Sigmoid colon (tissue), 7 donors: ENCODE measurements at places on chromosomes 3 and 15. TPM values are rescaled to one million over a fixed set of nuclear protein-coding genes. Genes with fewer than 3 reads are reported as not detected.

GRCh38 chr3:156497326-156497725 is 57.6 kb downstream of the SSR3 start:
- no peak overlapping the region for H3K4me3 ChIP-seq
- H3K27ac ChIP-seq: no peak overlapping the region
- H3K36me3 ChIP-seq: no peaks in the 10 kb centered on the region
- peaks cover 8% of the 10 kb centered on the region for H3K4me1 ChIP-seq
- DNase-seq: no peak

DNA sequence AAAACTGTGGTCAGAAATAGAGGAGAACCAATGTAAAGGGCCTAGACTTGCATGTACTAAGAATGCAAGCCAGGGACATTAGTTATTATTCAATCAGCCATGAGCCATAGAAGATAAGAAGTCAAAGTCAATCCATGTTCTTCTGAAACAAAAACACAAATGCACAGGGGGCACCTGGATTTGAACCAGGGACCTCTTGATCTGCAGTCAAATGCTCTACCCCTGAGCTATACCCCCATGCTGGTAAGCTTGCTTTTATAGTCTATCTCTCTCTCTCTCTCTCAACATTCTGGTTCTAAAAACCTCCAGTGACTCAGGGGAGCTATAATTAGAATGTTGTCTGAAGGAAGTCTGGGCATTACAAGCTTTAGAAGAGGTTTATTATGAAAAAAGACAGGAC is 85.6 kb upstream of the ACP3 start:
- H3K4me1 ChIP-seq: peaks cover 5% of the 10 kb centered on the region
- no peak overlapping the region for H3K4me3 ChIP-seq
- DNase-seq: no peak
- no peaks in the 10 kb centered on the region for H3K36me3 ChIP-seq
- no peaks in the 10 kb centered on the region for H3K27me3 ChIP-seq
- H3K27ac ChIP-seq: peak overlapping the region; percentile 1

- H3K27me3 ChIP-seq: no peaks in the 10 kb centered on the region
- H3K27ac ChIP-seq: no peak overlapping the region
- peak; percentile 59 for DNase-seq
- H3K4me1 ChIP-seq: no peaks in the 10 kb centered on the region
Observed at GRCh38 chr3:96863129-96863740, 48.8 kb downstream of the EPHA6 start.

SLC41A3 gene
- 59.5 TPM for total RNA-seq

GRCh38 chr3:110989446-110989845 is 82.2 kb upstream of the NECTIN3 start:
- H3K4me1 ChIP-seq: no peaks in the 10 kb centered on the region
- H3K27ac ChIP-seq: no peak overlapping the region
- H3K4me3 ChIP-seq: no peak overlapping the region
- H3K36me3 ChIP-seq: no peaks in the 10 kb centered on the region

NEK10 gene
- total RNA-seq: 16.6 TPM

GNL3 gene
- 32.4 TPM for total RNA-seq

- H3K27ac ChIP-seq: no peak overlapping the region
- H3K27me3 ChIP-seq: no peaks in the 10 kb centered on the region
- no peaks in the 10 kb centered on the region for H3K36me3 ChIP-seq
- H3K4me1 ChIP-seq: no peaks in the 10 kb centered on the region
- DNase-seq: peak; percentile 19
Observed at GRCh38 chr15:68658641-68659358, 80.0 kb downstream of the CORO2B start.

DNA sequence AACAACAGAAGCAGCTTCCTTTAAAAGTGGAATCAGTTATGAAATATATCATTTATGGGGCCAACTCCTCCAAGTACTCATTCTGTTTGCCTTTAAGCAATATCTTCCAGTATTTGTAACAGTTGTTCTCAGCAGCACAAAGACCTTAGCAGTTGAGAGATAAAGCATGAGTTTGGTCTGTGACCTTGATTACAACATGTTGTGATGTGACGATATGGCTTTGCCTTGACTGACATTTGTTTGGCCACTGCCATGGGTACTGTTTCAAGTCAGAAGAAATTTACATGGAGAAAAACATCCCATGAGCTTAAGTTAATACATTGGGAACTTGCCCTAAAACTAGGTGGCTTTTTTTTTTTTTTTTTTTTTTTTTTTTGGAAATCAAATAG is 175.1 kb upstream of the KBTBD8 start:
- no peak overlapping the region for H3K27ac ChIP-seq
- H3K27me3 ChIP-seq: no peaks in the 10 kb centered on the region
- H3K4me1 ChIP-seq: peaks cover 15% of the 10 kb centered on the region
- no peaks in the 10 kb centered on the region for H3K36me3 ChIP-seq
- DNase-seq: no peak

SI gene
- under 0.01 TPM for total RNA-seq

VEPH1 gene
- total RNA-seq: not detected

CHRNA5 gene
- 1.2 TPM for total RNA-seq

DNA sequence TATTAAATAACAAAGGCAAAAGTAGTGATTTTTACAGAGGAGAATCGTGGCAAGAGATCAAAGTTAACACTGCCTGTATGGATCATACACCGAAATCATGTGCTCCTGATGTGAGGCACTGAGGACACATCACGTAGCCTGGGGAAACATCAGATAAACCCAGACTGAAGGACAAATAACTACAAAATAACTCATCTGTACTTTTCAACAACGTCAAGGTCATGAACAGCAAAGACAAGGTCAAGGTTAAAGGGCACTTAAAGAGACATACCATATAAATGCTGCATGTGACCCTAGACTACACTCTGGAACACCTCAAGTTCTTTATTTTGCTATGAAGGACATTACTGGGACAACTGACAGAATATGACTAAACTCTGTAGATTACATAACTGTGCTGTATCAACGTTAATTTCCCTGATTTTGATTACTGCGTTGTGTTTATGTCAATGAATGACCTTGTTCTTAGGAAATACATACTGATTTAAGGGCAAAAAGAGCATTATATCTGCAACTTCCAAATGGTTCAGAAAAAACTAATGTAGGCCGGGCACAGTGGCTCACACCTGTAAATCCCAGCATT is 48.1 kb downstream of the CHSY1 start:
- H3K4me3 ChIP-seq: no peak overlapping the region
- no peaks in the 10 kb centered on the region for H3K36me3 ChIP-seq
- peaks cover 27% of the 10 kb centered on the region for H3K4me1 ChIP-seq
- no peak for DNase-seq
- H3K27ac ChIP-seq: no peak overlapping the region
- H3K27me3 ChIP-seq: no peaks in the 10 kb centered on the region

GRCh38 chr3:127473244-127474024 is 117.1 kb downstream of the TPRA1 start:
- no peak overlapping the region for H3K4me3 ChIP-seq
- no peaks in the 10 kb centered on the region for H3K27me3 ChIP-seq
- H3K4me1 ChIP-seq: no peaks in the 10 kb centered on the region
- no peak for DNase-seq

GRCh38 chr15:64452988-64453688 is 7.2 kb upstream of the ZNF609 start:
- no peaks in the 10 kb centered on the region for H3K36me3 ChIP-seq
- peak overlapping the region; percentile 30 for H3K27ac ChIP-seq
- DNase-seq: peak; percentile 83
- H3K4me1 ChIP-seq: no peaks in the 10 kb centered on the region
- no peak overlapping the region for H3K4me3 ChIP-seq

RARB gene
- 8.3 TPM for total RNA-seq

DNA sequence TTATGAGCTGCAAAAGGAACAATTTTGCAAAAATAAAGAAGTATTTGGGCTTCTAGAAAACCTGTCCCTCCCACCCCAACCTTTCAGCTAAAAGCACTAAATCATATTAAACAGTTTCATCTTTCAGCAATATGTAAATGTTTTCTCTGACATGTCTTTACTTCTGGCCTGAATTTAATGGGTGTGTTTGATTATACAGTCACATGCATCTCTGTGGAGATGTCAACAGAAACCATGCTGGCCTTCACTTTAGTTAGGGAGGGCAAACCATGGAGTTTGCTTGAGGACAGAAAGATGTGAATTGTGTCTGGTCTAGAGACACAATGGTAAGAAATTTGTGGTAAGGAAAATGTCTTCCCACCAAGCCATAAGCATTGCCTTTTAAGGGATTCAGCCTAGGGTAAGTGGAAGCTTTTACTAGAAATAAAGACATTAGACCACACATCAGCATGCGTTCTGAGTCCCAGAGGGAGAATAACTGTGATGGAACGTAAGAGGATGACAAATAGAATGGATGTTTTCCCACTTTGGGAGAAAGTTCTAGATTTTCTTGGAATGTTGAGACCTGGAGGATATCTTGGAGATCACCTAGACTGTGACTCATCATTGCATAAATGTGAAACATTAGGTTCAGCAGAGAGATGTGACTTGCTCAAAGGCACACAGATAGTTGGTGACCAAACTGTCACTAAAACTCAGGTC is 68.9 kb downstream of the ST8SIA2 start:
- H3K27ac ChIP-seq: no peak overlapping the region
- no peaks in the 10 kb centered on the region for H3K27me3 ChIP-seq
- no peaks in the 10 kb centered on the region for H3K4me1 ChIP-seq

DNA sequence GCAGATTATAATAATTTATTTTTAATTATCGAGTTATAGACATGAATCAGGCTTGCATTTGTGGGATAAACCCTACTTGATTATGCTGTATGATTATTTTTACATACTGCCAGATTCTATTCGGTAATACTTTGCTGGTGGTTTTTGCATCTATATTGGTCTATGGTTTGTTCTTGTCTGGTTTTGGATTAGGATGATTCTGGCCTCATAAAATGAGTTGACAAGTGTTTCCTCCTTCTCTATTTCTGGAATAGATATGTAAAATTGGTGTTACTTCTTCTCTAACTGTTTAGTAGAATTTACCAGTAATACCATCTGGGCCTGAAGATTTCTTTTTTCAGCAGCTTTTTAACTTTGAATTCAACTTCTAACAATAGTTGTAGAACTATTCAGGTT is 33.0 kb upstream of the ACKR4 start:
- H3K27ac ChIP-seq: no peak overlapping the region
- H3K36me3 ChIP-seq: no peaks in the 10 kb centered on the region
- H3K4me3 ChIP-seq: no peak overlapping the region
- no peak for DNase-seq

P2RY1 gene
- total RNA-seq: 55.6 TPM

GRCh38 chr3:48187301-48187578 is 977 bp downstream of the CDC25A start:
- no peaks in the 10 kb centered on the region for H3K36me3 ChIP-seq
- no peak for DNase-seq
- H3K27me3 ChIP-seq: peaks cover 4% of the 10 kb centered on the region

SAXO2 gene
- 0.55 TPM for total RNA-seq

FGF12 gene
- 2.9 TPM for total RNA-seq

ADPGK gene
- 30.5 TPM for total RNA-seq

SCAANT1 gene
- not detected for total RNA-seq

GRCh38 chr3:61855211-61855610 is 293.8 kb downstream of the PTPRG start:
- no peaks in the 10 kb centered on the region for H3K27me3 ChIP-seq
- H3K4me3 ChIP-seq: no peak overlapping the region
- DNase-seq: no peak
- no peaks in the 10 kb centered on the region for H3K36me3 ChIP-seq
- H3K4me1 ChIP-seq: peaks cover 13% of the 10 kb centered on the region

CFAP100 gene
- total RNA-seq: not detected

GRCh38 chr3:55482496-55483195 is 4.5 kb downstream of the WNT5A start:
- H3K4me3 ChIP-seq: peak overlapping the region; percentile 42
- H3K36me3 ChIP-seq: no peaks in the 10 kb centered on the region

DNA sequence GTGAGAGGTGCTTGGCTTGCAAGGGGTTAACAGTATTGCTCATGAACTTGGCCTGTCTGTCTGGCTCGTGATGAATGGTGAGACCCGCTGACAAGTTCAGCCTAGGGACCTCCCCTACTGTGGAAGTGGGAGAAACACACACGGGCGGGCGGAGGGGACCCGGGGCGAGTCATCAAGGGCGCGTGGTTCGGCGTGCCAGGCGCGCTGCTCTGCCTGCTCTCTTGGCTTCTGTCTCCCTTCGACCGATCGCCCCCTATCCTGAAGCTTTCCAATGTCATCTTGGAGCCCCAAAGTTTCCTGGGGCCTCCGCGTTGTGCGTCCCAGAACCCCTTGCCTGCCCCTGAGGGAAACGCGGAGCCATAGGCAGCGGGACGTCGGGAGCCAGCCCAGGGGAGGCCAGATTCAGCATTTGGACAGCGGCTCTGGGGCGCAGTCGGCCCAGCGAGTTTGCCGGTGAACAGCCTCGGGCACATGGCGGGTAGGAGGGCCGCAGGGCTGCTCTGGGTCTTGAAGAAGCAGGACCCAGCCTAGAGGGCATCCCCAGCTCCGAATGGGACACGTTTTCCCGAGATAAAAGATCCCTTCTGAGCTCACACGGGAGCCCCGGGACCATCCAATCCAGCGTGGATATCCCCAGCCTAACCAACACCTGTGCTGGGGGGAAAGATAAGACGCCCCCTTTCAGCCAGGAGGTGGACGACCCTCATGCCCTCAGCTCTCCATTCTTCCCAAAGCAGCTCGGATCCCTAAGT is 27.0 kb upstream of the POLG start:
- H3K4me3 ChIP-seq: no peak overlapping the region
- peaks cover 20% of the 10 kb centered on the region for H3K4me1 ChIP-seq
- H3K27me3 ChIP-seq: peaks cover 100% of the 10 kb centered on the region
- no peak overlapping the region for H3K27ac ChIP-seq

ZNF774 gene
- 2.3 TPM for total RNA-seq

DNA sequence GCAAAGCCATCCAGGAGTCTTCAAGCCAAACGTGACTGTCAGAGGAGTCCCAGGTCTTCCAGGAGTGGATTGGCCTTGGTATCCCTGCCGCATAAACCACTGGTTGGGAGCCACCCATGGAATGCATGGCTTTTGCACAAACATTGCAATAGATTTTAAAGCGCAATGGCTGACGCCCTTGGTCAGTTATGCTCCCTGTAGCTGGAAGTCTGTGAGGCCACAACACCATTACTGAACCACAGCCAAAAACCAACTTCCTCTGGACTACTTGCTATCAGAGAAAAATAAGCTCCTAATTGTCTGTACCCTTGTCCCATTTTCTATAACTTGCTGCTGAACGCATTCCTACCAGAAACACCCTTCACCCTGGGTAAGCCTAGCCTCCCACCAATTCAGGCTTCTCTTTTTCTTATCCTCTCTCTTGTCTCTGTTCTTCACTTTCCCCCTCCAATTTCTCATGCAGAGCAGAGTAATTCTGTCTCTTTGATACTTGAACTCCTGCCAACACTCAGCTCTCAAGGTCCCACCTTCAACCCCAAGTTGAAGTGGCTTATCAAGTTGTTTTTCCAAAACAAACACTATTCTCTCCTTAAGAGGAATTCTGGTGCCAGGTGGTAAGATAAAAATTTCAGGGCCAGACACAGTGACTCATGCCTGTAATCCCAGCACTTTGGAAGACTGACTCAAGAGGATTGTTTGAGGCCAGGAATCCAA is 176.4 kb upstream of the UBE2E1 start:
- no peaks in the 10 kb centered on the region for H3K27me3 ChIP-seq
- H3K27ac ChIP-seq: no peak overlapping the region
- DNase-seq: no peak
- H3K4me3 ChIP-seq: no peak overlapping the region
- H3K36me3 ChIP-seq: no peaks in the 10 kb centered on the region
- H3K4me1 ChIP-seq: no peaks in the 10 kb centered on the region

FNDC3B gene
- 52.5 TPM for total RNA-seq

GRCh38 chr15:69668963-69669362 is 216.3 kb downstream of the RPLP1 start:
- no peak overlapping the region for H3K27ac ChIP-seq
- DNase-seq: no peak
- no peaks in the 10 kb centered on the region for H3K36me3 ChIP-seq

PLSCR2 gene
- total RNA-seq: not detected

- H3K4me1 ChIP-seq: peaks cover 26% of the 10 kb centered on the region
- peak; percentile 94 for DNase-seq
- peak overlapping the region; percentile 66 for H3K27ac ChIP-seq
- H3K36me3 ChIP-seq: no peaks in the 10 kb centered on the region
- H3K27me3 ChIP-seq: no peaks in the 10 kb centered on the region
- H3K4me3 ChIP-seq: no peak overlapping the region
Observed at GRCh38 chr15:70121624-70122302, 24.0 kb upstream of the TLE3 start.
